Dermis microvascular lymphatic vessel endothelial cell (primary cell): ENCODE measurements at places on chromosomes 13 and 19. TPM values are rescaled to one million over a fixed set of nuclear protein-coding genes. Genes with fewer than 3 reads are reported as not detected.

Gene NTN5
- under 0.01 TPM in 1 of 2 replicates, not detected in the other for total RNA-seq

Gene CGB2
- total RNA-seq: not detected in 2 replicates

Gene GIPC3
- total RNA-seq: 0.77 and 1.4 TPM in 2 replicates

Gene SLC25A42
- 3.7 and 4.7 TPM in 2 replicates for total RNA-seq

Gene LENG9
- 4.0 and 4.9 TPM in 2 replicates for total RNA-seq

Gene GJA3
- total RNA-seq: under 0.01 TPM in 2 replicates

Gene TSSK6
- total RNA-seq: 0.26 and 0.89 TPM in 2 replicates

Gene CYP4F2
- total RNA-seq: not detected in 2 replicates

Gene CEACAM6
- total RNA-seq: not detected in 2 replicates

Gene CEACAM20
- total RNA-seq: not detected in 2 replicates
